ENCODE measurements at places on chromosomes 2 and 18.

- no peak for DNase-seq
Measured at GRCh38 chr2:239114119-239114581, 266.3 kb downstream of the TWIST2 start.

GRCh38 chr18:11780042-11780441 is 71.2 kb upstream of the CHMP1B start:
- no peak for DNase-seq

GRCh38 chr2:219704878-219705277 is 77.4 kb downstream of the SLC4A3 start:
- DNase-seq, result no peak

GRCh38 chr18:77765468-77765867 is 515.8 kb downstream of the GALR1 start:
- DNase-seq, result peak; percentile 91

GRCh38 chr2:120228503-120228902 is 5.3 kb upstream of the TMEM185B start:
- DNase-seq, result no peak

DNA sequence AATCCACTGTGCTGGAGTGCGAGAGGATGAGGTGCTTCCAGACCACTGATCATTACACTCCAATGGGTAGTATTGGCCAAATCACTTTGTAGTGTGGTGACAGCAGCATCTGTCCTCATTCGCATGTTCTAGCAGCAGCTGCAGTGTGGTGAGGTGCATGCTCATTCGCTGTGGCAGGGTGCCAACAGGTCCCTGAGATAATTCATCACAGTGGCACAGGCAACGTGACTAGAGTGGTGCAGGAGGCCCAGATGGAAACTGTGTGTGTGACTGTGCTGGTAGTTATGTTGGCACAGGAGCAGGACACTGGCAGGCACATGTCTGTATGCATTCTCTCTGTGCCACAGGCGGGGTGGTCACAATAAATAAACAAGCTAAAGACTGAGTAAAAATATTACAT is 329.5 kb upstream of the SYT4 start:
- DNase-seq, result no peak

DNA sequence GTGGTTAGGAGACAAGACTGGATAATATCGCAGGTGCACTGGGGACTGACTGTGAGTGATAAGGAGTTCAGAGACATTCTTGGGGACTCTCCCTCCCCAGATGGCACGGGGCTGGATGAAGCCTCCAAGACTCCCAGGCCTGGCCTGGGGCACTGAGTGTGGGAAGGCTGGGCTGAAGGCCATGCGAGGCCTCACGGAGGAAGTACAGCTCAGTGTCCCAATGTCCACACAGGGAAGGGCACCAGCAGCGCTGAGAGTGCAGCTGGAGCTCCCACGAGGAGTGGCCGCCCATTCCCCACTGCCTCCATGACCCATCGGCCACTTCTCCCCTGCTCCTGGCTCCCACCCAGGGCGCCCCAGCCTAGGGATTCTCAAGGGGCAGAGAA is 6.5 kb downstream of the MFSD2B start:
- DNase-seq, result no peak

DNA sequence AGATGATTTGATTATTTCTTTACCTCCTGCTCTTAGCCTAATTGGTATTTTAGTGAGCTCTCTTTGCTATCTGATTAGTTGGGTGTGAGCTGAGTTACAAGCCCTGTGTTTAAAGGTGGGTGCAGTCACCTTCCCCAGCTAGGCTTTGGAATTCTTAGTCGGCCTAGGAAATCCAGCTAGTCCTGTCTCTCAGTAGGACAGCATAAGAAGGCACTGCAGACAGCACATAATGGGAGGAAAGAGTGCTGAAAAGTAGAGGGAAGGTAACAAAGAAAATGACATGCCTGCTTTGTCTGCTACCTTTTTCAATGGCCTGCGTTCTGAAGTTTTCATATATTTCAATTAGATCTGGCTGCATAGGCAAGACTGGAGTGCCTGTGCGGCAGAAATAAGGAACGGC is 1794.0 kb upstream of the CELF4 start:
- no peak for DNase-seq

DNA sequence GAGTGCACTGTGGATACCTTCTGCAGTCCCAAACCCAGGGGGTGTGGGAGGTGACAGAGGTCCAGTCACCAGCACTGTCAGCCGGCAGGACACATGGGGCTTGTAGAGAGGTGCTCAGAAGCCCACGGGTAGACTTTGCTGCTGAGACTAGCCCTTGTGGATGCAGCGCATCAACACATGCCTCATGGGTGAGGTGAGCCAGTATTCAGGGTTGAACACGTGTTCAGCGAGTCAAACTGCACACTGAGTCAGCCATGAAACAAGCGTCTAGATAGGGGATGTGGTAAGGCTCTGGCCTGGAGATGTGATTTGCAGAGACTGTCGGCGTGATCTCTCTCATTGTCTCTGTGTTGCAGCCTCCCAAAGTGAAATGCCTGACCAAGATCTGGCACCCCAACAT is 35.8 kb upstream of the SCLY start:
- DNase-seq, result no peak

- no peak for DNase-seq
Measured at GRCh38 chr2:69985216-69985615, 23.8 kb upstream of the ASPRV1 start.

DNA sequence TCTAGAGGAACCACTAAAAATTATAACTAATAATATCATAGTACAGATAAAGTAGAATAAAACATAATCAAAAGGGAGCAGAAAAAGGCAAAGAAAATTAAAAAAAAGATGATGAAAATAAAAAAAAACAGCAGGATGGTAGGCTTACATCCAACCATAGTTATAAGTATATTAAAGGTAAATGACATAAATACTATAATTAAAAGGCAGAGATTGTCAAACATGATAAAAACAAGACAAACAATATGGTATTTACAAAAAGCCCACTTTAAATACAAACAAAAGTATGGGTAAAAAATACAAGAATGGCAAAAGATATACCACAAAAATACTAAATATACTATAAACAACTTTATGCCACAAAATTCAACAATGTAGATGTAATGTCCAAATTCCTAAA is 24.4 kb downstream of the CCDC148 start:
- no peak for DNase-seq

GRCh38 chr2:116042530-116042929 is 1600.1 kb downstream of the DPP10 start:
- DNase-seq, result no peak

DNA sequence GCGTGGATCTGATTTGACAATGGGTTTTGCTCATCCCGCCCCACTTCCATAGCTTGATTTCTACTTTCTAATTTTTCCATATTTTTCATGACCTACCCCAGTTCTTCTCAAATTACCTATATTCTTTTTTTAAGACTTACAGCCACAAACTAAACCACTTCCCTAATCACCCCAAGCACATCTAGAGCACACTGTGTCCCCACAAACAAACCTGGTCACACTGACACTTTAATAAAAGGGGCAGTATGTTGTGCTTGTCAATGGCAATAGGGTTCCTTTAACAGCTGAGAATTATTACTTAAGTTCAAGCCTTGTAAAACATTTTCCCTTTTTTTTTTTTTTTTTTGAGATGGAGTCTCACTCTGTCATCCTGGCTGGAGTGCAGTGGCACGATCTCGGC is 47.1 kb downstream of the MREG start:
- no peak for DNase-seq

DNA sequence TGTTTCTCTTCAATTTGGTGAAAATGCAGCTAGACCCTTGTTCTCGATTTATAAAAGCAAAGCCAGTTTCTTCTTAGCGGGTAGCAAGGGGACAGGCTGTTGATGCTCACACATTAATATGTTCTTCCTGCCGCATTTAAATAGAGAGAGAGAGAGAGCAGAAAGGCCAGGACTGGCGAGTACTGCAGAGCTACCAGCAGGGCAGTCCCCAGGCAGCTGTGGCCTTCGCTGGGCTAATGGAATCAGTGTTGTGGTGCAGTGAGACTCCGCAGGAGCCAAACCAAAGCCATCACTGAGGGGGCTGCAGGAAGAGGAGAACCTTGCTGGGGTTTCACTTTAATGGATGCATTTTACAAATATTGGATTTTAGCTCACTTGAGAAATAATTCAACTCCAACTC is 223.6 kb downstream of the ACTR3 start:
- DNase-seq, result no peak

DNA sequence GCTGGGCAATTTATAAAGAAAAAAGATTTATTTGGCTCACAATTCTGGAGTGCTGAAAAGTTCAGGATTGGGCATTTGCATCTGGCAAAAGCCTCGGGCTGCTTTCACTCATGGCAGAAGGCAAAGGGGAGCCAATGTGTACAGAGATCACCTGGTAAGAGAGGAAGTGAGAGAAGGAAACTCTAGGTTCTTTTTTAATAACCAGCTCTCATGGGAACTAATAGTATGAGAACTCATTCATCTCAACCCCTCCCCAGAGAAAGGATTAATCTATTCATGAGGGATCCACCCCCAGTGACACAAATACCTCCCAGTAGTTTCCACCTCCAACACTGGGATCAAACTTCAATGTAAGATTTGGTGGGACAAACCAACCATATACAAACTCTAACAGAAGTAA is 129.0 kb downstream of the EVA1A start:
- DNase-seq, result no peak

- no peak for DNase-seq
Measured at GRCh38 chr2:75497256-75497655, 63.5 kb downstream of the EVA1A start.

- DNase-seq, result no peak
Measured at GRCh38 chr2:68765739-68766375, 31.2 kb downstream of the ARHGAP25 start.

DNA sequence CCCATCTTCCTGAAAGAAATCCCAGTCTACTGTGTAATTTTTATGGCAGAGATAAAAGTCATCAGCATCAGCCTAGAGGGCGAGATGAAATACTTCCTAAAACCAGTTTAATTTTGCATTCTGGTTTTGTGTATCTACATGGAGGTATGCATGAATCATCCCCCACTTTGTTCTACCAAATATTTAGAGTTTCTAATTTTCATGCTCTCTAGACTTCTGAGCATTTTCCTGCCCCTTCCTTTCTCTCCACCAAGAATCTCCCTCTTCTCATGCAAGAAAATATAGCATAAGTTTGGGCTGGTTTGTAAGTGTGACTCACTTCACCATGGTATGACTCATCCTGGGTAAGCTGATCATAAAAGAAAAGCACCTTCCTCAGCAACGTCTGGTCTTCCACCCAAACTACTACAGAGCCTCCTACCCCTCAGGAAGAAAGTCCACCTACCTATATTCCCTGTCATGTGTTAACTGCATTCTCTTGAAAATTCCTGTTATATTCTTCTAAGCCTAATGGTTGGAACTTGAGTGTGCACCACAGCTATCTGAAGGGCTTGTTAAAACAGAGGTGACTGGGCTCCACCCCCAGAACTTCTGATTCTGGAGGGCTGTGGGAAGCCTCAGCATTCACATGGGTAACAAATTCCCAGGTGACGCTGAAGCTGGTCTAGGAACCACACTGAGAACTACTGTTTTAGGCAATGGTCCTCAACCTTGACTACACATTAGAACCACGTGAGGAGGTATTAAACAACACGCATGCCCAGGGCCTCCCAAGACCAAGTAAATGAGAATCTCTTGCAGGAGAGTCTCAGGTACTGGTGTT is 37.4 kb upstream of the RAPGEF4 start:
- no peak for DNase-seq

DNA sequence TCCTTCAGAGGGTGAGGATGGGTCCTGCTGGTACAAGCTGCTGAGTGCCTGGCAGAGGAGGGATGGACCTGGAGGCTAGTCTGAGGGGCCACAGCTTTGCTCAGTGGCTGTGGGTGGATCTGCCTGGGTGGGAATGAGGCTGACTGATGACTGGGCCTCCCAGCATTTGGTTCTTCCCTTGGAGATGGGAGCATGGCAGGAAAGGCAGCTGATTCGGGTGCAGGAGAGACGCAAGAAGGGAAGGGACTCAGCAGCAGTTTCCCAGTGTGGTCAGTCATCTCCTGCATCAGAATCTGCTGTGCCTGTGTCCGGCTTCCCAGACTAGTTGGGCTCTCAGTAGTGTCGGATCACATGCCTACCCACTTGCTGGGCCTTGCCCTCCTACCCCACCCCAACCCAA is 7.3 kb downstream of the WIPF1 start:
- DNase-seq, result no peak

- peak; percentile 53 for DNase-seq
Measured at GRCh38 chr2:71226096-71226964, 573 bp downstream of the PAIP2B start.

GRCh38 chr2:143532061-143532460 is 402.8 kb downstream of the ARHGAP15 start:
- DNase-seq, result no peak

DNA sequence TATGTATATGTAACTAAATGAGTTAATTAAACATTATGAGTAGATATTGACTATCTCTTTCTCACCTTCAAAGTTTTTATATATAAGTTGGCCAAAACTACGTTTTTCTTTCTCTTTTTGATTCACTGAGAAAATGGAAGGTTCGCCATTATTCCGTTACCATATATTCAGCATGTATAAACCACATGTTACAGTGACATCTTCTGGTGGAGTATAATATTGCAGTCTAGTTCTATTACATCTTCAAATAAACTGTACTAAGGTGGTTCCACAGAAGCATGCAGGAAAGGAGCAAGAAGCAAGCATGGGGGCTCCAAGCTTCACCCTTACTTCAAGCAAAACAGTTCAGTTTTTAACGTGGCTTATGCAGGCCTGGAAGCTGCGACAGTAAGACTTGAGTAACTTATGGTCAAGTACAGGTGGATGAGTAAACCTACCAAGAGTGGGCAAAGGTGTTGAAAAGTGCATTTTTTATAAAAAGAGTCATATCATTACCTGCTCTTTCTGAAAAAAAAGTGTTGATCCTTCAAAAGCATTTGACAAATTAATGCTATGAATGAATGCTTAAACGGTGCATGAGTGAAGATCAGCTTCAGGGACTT is 129.8 kb upstream of the RAB6C start:
- peak; percentile 63 for DNase-seq

DNA sequence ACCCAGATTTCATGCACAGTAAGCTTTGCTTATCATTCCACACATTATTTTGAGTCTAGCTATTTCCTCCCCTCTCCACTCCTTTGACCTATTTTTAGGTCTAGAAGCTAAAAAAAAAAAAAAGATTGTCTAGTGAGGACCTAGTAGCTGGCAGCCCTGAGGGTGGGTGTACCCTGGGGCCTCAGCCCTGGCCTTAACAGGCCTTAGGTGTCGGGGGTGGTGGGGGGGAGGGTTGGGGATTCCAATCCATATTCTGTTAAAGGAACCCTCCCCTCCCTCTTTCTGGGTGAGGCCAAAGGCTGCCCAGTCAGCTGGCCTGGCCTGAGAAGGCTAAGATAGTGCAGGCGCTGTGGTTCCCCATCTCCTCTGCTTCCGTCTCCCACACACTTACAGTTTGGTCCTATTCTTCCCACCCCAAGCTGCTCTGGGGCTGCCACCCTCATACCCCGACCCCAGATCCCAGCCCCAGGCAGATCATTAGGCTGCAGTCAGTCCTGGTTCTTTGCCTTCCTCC is 65.5 kb upstream of the HK2 start:
- DNase-seq, result no peak

GRCh38 chr18:59605633-59606192 is 91.5 kb downstream of the CCBE1 start:
- DNase-seq, result no peak

GRCh38 chr2:170475878-170476277 is 239.3 kb upstream of the SP5 start:
- DNase-seq, result no peak

GRCh38 chr18:31716362-31716761 is 32.0 kb upstream of the B4GALT6 start:
- DNase-seq, result no peak
